ENCODE measurements at places on chromosomes 11 and 22. TPM values are rescaled to one million over a fixed set of nuclear protein-coding genes. Genes with fewer than 3 reads are reported as not detected.

DNA sequence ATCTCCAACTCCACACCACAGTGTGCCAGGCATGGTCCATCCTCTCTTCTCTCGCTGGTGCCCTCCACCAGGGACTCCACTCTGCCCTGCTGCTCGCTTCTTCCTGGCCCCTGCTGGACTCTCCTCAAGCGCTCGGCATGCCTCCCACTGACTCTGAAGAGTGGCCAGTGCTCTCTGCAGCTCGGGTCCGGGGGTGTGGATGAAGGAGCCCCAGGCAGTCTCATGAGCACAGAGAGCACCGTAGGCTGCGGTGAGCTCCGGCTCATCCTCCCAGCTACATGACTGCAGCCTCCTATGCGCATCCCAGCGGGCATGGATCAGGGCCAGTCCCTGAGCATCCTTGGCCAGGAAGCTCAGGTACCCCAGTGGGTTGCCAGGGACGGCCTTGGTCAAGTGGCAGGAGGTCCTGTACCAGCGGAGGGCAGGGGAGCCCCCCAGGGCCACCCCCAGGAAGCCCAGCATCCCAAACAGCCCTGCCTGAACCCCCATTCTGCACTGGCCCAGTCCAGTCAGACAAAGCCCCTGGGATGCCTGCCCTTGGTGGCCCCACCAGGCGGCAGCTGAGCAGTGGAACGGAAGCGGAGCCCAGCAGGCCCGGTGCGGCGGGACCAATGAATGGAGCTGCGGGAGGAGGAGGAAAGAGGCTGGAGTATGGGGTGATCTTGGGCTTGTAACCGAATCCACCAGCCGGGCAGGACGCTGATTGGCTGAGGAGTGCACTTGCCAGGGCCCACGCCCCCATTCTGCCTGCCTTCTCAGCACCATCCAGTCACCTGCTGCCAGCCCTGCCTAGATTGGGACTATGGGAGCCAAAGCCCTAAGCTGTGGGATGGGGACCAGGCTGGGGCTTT is at the start of gene PLA2G3:
Gene PLA2G3, minus strand, starts transcription at position 643 of the 851 bp plus-strand sequence. Its CDS starts 154 bp downstream, at position 489.
- no peak for DNase-seq

GRCh38 chr11:112082729-112083128 is 3.8 kb downstream of the TIMM8B start:
- no peak for DNase-seq

- DNase-seq, result no peak
Measured at GRCh38 chr11:103076361-103076760, 15.6 kb downstream of the DCUN1D5 start.

- DNase-seq, result no peak
Measured at GRCh38 chr11:127995921-127996320, 591.4 kb downstream of the ETS1 start.

DNA sequence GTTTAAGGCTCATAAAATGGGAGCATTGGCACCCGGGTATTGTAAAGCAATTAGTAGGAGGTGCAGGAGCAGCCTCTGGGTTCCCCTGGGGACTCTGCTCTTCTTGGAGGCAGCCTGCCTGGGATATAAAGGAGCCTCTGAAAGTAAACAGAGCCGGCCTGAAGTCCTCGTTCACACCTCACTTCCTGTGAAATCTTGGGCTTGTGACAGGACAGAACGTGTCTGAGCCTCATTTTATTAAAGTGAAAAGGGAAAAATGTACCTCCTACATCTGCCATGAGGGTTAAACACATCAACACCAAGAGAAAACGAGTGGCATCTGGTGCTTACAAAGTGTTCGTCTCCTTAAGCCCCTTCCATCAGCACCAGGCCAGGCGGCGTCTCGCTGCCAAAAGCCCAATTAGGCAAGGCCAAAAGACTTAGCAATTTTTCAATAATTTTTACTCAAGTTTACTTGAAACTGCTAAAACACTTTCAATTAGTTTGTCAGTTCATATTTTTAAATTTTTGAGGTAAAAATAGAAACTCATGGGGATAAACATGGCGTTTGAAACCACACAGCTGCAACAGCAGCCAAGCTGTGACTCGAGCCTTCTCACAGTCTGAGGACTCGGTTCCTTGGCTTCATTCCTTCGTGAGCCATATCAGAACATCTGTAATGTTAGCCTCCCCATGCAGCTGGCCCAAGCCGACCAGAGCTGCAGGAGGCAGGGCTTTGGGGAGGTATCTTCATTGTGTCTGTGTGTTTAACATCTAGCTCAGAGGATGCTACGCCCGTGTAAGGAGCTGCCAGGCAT is 33.6 kb downstream of the MAP6 start:
- no peak for DNase-seq

- DNase-seq, result no peak
Measured at GRCh38 chr11:77503006-77503405, 29.1 kb upstream of the PAK1 start.

GRCh38 chr22:44573451-44573850 is 75.4 kb upstream of the RTL6 start:
- peak; percentile 17 for DNase-seq

Gene MMP11
- total RNA-seq, result 3.1 TPM

Gene SART1
- total RNA-seq, result 37.6 TPM

Measured in omental fat pad (tissue), 4 donors.